Kidney (tissue), 22 donors: ENCODE measurements at places on chromosomes 2 and 18.
A peak's percentile ranks its signal among the peaks of the same experiment; 100 is the strongest.

DNA sequence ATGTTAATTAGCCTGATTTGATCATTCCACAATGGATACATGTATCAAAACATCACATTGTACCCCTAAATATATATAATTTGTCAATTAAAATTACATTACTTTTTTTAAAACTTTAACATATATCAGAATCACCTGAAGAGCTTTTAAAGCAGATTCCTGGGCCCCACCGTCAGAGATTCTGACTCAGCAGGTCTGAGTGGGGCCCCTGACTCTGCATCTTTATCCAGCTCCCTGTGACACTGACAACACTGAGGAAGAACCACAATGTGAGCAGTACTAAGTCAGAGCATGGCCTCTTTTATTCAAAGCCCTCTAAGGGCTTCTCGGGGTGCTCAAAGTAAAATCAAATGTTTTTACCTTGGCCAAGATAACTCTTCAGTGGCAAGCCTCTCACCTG is 9.7 kb downstream of the KIDINS220 start:
- H3K4me3 ChIP-seq: no peak overlapping the region
- no peaks in the 10 kb centered on the region for H3K36me3 ChIP-seq
- H3K27ac ChIP-seq: no peak overlapping the region

DNA sequence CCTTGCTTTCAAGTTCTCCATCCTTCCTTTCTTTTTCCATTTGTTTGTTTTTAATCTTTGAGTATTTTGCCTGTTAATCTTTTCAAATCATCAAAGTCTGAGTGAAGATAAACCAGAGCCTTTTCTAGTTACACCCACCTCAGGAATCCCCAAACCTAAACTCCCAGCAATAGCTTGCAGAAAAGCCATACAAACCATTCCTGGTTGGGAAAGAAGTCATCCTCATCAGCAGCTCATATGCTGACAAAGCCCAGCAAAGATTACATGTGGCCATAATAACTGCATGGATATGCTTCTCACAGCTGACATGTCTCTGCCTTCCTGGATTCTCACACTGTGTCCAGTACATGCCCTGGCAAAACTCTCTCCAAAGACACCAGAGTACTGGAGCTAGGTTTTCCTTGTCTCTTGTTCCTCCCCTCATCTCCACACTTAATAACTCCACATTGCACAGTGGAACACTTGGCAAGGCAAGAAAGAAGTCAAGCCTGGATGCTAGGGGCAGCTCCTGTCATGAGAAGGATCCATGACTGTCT is 126.4 kb upstream of the TLK1 start:
- H3K27ac ChIP-seq: no peak overlapping the region
- H3K4me1 ChIP-seq: no peaks in the 10 kb centered on the region
- H3K4me3 ChIP-seq: no peak overlapping the region

GRCh38 chr2:238818561-238818960 is 29.3 kb upstream of the TWIST2 start:
- no peaks in the 10 kb centered on the region for H3K4me1 ChIP-seq
- no peak overlapping the region for H3K27ac ChIP-seq
- DNase-seq: no peak
- no peak overlapping the region for H3K4me3 ChIP-seq
- no peaks in the 10 kb centered on the region for H3K36me3 ChIP-seq

DNA sequence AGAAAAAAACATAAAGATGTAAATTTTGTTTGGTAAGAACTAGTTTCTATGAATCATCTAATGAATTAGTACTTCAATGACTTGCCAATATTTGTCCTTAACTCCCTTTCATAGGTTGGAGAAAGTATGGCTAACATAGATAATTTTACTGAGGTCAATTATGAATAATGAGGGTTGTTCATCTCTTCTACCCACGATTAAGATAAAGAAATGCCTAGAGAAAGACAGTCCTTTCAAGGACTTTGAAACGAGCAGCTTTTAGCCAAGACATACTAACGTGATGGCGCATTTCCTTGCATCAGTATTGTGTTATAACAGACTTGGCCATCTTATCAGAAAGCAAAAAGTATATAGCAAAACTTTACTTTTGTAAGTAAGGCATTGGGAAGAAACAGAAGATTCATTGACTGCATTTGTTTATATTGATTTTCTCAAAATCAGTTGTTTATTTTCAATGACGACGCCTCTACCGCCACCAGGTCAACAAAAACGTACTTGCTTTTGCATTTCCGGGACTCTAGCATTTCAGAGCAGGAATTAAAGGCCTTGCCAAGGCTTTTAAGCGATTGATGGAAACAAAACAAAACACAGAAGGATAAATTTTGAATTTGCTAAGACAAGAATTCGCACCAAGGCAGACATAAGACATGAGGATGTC is 961 bp downstream of the RBM43 start:
- no peak for DNase-seq
- H3K4me1 ChIP-seq: no peaks in the 10 kb centered on the region
- peak overlapping the region; percentile 95 for H3K27ac ChIP-seq
- H3K36me3 ChIP-seq: no peaks in the 10 kb centered on the region
- H3K27me3 ChIP-seq: no peaks in the 10 kb centered on the region

DNA sequence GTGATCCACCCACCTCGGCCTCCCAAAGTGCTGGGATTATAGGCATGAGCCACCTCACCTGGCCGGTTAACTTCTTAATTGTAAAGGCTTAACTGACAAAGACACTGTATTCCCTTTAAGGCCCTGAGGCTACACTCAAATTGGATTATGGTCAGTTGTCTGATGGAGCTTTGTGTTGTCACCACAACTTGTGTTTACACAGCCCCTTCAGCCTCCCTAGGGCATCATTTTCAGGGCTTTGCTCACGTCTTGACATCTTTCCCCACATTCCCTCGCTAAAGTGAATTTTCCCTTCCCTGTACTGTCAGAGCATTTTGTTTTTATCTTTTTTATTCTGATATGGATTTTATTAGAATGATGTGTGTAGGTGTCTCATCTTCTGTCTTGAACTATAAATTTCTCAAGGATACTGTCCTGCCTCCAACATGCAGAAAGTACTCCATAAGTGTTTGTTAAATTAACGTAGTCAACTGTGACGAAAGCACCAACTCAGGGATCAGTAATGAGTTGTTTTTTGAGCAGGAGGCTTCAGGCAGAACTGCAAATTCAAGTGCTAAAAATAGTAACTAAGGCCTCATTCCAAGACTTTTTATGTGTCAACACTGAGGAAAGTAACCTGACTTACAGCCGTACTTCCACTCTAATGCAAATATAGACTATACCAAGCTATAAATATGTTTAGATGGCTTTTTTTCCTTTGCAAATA is 77.1 kb upstream of the NARS1 start:
- no peaks in the 10 kb centered on the region for H3K27me3 ChIP-seq
- DNase-seq: no peak
- H3K4me3 ChIP-seq: no peak overlapping the region
- H3K4me1 ChIP-seq: peaks cover 4% of the 10 kb centered on the region

DNA sequence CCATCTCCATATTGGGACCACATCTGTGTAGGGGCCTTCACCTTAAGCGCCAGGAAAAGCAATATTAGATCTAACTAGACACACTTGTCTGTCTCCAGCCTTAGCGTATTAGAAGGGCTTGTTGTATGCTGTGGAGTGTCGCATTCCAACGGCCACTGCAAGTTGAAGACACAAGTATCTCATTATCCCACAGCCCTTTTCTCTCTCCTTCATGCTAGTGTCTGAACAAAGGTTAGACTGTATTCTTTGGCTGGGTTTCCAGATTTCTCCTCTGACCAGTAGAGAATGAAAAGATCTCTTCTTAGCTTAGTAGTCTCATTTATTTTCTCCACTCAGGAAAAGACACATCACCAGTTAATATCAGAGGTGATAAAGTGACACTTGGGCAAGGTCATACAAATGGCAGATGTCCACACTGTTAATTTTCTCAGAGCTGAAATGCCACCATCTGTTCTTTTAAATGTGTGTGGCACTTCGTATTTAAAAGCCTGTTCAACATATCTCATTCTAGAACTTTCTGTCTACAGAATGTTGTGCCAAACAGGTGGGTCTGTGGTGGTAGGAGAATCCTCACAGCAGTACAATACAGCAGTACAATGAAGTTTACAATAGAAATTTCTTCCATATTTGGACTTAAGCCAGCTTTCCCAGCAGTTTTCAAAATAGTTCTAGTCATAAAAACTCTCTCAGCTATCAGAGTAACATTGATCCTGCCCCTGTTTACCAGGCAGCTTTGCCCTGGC is 94.0 kb upstream of the ITGA6 start:
- H3K27ac ChIP-seq: no peak overlapping the region
- H3K27me3 ChIP-seq: no peaks in the 10 kb centered on the region
- no peak for DNase-seq
- peaks cover 6% of the 10 kb centered on the region for H3K4me1 ChIP-seq
- H3K4me3 ChIP-seq: no peak overlapping the region
- H3K36me3 ChIP-seq: no peaks in the 10 kb centered on the region

- H3K27me3 ChIP-seq: no peaks in the 10 kb centered on the region
- no peak for DNase-seq
- no peak overlapping the region for H3K4me3 ChIP-seq
- no peaks in the 10 kb centered on the region for H3K36me3 ChIP-seq
- no peaks in the 10 kb centered on the region for H3K4me1 ChIP-seq
- no peak overlapping the region for H3K27ac ChIP-seq
Observed at GRCh38 chr2:8141780-8142179, 540.1 kb upstream of the ID2 start.

- H3K27me3 ChIP-seq: no peaks in the 10 kb centered on the region
- H3K4me3 ChIP-seq: no peak overlapping the region
- no peak overlapping the region for H3K27ac ChIP-seq
- H3K36me3 ChIP-seq: no peaks in the 10 kb centered on the region
- H3K4me1 ChIP-seq: no peaks in the 10 kb centered on the region
Observed at GRCh38 chr2:48295421-48295820, 234.5 kb upstream of the STON1 start.

DNA sequence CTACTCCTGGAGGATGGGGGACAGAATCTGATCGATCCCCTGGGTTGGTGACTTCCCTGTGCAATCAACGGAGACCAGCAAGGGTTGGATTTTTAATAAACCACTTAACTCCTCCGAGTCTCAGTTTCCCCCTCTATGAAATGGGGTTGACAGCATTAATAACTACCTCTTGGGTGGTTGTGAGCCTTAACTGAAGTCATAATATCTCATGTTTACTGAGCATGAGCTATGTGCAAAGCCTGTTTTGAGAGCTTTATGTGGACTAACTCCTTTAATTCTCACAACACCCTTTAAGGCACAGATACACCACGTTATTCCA is 844 bp downstream of the PROC start:
- no peak overlapping the region for H3K4me3 ChIP-seq
- H3K27ac ChIP-seq: no peak overlapping the region
- H3K4me1 ChIP-seq: peaks cover 11% of the 10 kb centered on the region
- H3K27me3 ChIP-seq: no peaks in the 10 kb centered on the region
- no peak for DNase-seq
- H3K36me3 ChIP-seq: no peaks in the 10 kb centered on the region

DNA sequence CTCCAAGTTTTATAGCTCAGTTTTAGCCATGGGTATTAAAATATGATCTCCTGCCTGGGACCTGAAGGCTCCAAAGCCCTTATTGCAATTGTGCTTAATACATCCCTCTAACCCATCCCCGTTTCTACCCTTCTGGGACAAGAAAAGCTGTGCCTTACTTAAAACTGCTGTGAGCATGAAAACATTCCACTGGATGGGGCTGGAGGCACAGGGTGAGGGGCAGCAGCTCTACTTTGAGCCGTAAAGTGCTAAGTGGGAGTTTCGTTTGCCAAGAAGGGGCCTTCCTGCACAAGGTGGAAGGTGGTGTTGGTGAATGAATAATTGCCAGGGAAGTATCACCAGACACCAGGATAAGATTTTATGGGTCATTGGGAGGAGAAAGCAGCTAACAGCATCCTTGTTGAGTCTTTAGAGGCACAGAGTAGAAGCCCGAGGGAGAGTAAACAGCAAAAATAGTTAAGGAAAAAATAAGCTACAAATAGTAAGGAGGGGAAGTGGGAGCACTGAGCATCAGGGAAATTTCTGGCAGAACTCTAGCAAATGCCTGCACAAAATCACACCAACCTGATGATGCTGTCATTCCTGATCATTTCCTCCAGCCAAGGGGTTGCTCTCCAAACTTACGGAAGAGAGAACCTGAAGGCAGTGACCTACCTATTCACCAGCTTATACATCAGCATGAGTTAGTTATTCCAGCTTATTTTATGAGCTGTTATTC is 218.4 kb downstream of the MREG start:
- no peak overlapping the region for H3K4me3 ChIP-seq
- H3K4me1 ChIP-seq: no peaks in the 10 kb centered on the region
- peak; percentile 79 for DNase-seq
- no peak overlapping the region for H3K27ac ChIP-seq

- H3K27me3 ChIP-seq: no peaks in the 10 kb centered on the region
- peaks cover 8% of the 10 kb centered on the region for H3K4me1 ChIP-seq
- H3K4me3 ChIP-seq: no peak overlapping the region
- H3K36me3 ChIP-seq: no peaks in the 10 kb centered on the region
- no peak overlapping the region for H3K27ac ChIP-seq
Observed at GRCh38 chr2:100068395-100068794, 74.0 kb downstream of the AFF3 start.

GRCh38 chr18:79942786-79943607 is 8.5 kb downstream of the SLC66A2 start:
- DNase-seq: peak; percentile 15
- H3K36me3 ChIP-seq: peaks cover 8% of the 10 kb centered on the region
- H3K4me3 ChIP-seq: no peak overlapping the region
- no peak overlapping the region for H3K27ac ChIP-seq

- H3K27ac ChIP-seq: no peak overlapping the region
- H3K4me3 ChIP-seq: no peak overlapping the region
- H3K27me3 ChIP-seq: no peaks in the 10 kb centered on the region
- DNase-seq: no peak
Observed at GRCh38 chr2:162934191-162934590, 95.6 kb upstream of the KCNH7 start.

DNA sequence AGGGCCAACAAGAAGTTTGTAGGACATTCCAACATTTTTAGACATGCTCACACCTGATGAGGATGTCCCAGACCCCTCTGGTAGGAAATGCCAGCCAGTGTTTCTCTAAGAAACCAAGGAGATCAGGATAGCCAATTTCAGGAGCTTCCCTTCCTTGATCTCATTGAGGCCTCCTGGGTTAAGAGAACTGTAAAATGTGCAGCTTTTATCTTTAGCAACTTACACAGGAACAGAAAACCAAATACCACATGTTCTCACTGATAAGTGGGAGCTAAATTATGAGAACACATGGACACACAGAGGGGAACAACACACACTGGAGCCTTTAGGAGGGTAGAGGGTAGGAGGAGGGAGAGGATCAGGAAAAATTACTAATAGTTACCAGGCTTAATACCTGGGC is 99.6 kb upstream of the MAP2 start:
- no peak overlapping the region for H3K4me3 ChIP-seq
- H3K36me3 ChIP-seq: no peaks in the 10 kb centered on the region
- no peak for DNase-seq
- H3K27ac ChIP-seq: no peak overlapping the region
- H3K4me1 ChIP-seq: no peaks in the 10 kb centered on the region
- no peaks in the 10 kb centered on the region for H3K27me3 ChIP-seq

- no peak overlapping the region for H3K4me3 ChIP-seq
- no peak overlapping the region for H3K27ac ChIP-seq
- DNase-seq: no peak
- H3K4me1 ChIP-seq: no peaks in the 10 kb centered on the region
- no peaks in the 10 kb centered on the region for H3K27me3 ChIP-seq
Observed at GRCh38 chr2:174833737-174834136, 69.5 kb upstream of the CHRNA1 start.
